ENCODE measurements at places on chromosomes 5 and 9.

GRCh38 chr5:43422143-43422542, 10.0 kb upstream of the CCL28 start:
- DNase-seq = no peak

DNA sequence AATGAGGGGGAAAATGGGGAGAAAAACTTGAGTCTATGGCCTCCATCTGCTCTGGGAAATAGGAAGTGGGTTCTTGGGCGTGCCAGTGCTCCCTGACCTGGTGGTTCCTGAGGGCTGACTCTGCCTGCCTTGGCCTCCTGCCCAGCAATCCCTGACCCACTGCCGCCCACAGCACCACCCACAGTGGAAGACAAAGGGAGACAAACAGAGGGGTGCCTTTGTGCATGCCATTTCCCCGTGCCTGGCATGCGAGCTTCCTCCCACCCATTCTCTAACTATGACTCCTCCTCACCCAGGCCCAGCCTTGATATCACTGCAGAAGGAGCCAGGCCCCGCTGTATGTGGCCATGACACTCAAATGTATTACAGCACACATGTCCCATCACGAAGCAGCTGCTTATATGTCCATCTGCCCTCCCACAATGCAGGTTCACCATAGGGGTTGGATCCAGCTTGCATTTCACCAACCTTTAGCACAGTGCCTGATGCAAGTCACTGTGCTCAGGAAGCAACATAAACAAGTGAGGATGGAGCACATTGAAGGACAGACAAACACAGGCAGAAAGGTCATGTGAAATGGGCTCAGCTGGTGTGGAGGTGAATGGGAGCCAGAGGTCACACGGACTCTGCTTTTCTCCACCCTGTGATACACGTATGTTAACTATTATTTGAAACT, 84.4 kb downstream of the ADRB2 start:
- DNase-seq = no peak

DNA sequence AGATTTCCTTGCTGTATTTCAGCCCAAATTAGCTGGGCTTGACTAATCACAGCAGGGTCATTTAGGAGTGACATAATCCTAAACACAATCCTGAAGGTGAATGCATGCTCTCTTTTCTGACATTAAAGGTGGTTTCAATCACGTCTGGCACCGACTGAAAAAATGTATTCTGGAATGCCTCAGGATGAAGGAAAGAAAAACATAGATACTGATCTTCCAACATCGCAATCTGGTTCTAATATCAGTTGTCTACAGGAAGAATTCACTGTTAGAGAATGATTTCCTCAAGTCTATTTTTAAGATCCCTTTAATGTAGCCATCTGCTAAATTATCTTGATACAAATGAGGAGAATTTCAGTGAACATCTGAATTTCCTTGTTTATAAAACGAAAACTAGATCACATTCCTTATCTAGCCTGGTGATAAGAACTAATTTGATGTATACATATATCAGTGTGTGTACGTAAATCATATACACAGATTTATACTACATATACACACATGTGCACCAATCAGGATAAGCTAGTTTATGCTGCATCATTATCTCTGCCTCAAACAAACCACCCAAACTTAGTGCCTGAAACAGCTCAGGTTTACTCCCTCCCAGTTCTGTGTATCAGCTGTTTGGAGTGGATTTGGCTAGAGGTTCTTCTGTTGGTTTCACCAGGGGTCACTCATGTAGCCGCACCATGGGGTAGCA, 31.3 kb upstream of the TAS2R1 start:
- DNase-seq = no peak

DNA sequence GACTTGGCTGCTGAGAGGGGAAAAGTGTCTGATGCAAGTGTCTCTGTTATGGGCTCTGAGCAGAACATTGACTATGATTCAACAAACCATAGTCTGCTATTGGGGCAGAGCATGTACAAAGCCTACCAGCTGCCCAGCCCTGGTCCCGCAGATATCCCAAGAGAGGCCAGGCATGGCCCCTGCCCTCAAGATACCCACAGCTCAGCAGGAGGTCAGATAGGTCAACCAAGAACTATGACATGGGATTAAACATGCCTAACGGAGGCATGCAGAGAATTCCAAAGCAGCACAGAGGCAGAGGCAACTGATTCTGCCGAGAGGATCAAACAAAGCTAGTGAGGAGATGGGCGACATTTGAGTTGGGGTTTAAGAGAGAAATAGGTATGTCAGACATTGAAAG, 39.9 kb upstream of the CPLX2 start:
- no peak for DNase-seq

GRCh38 chr9:69034071-69034470, 1.5 kb upstream of the FXN start:
- no peak for DNase-seq
